Activated CD4-positive, alpha-beta memory T cell treated with anti-CD3 and anti-CD28 coated beads for 36 hours (primary cell): ENCODE measurements at places on chromosomes 13 and 19.

GRCh38 chr19:15714638-15715037 lies 13.2 kb upstream of the OR10H2 start:
- no peak for DNase-seq

DNA sequence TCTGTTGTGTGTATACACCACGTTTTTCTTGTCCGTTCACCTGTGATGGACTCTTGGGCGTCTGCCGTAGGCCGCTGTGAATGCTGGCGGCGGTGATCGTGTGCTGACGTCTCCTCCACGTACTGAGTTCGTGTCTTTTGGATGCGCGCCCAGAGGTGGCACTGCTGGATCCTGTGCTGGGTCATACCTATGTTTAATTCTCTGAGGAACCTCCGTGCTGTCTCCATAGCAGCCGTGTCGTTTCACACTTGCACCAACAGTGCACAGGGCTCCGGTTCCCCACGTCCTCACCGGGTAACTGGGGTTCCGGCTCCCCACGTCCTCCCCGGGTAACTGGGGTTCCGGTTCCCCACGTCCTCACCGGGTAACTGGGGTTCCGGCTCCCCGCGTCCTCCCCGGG lies 56.2 kb downstream of the ATP11A start:
- no peak for DNase-seq

DNA sequence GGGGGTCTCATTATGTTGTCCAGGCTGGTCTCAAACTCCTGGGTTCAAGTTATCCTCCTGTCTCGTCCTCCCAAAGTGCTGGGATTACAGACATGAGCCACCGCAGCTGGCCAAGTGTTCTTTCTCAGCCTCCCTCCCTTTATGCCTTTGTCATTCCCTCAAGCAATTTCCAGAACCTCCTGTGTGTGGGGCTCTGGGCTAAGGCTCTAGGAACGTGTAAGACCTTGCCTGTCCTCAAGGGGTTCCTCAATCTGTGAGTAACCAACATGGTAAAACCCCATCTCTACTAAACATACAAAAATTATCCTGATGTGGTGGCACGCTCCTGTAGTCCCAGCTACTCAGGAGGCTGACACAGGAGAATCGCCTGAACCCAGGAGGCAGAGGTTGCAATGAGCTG lies 15.5 kb upstream of the SPACA4 start:
- no peak for DNase-seq

DNA sequence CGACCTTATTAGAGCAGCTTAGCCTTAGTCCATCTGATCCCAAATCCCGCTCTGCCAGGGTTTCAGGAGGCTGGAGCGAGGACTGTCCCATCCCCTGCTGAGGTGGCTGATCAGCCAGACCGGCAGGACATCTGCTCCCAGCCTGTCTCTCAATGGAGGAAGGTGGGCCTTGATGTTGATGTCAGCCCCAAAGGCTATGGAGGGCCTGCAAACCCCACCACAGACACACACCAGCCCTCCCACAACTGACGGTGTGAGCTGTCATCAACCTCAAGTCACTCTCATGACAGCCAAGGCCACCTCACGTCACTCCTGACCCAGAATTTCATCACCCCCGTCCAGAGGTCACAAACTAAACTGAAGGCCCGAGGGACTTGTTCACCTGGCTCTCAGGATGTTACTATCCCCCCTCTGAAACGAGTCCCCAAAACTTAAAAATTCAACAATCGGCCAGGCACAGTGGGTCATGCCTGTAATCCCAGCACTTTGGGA lies 25.5 kb downstream of the RHPN2 start:
- DNase-seq = no peak

GRCh38 chr13:52744842-52745375 lies 5.3 kb upstream of the CNMD start:
- DNase-seq = no peak

GRCh38 chr19:5595129-5595528 lies 27.4 kb upstream of the TINCR start:
- no peak for DNase-seq

DNA sequence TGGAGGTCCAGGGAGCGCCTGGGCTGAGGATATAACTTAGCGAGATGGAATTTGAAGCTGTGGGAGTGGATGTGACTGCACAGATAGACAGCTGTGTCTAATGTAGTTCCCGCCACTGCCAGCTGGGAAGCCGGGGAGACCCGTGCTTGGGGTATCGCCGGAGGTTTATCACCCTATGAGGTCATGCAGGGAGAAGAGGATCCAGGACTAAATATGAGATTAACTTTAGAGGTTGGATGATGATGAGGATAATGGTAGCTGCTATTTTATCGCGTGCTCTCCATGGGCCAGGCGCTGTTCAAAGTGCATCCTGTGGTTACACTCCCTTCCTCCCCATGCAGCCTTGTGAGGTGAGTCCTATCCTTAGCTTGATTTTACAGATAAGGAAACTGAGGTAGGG lies 19.9 kb downstream of the SSC5D start:
- no peak for DNase-seq

GRCh38 chr13:57624565-57625435 lies 6.7 kb upstream of the PCDH17 start:
- no peak for DNase-seq

DNA sequence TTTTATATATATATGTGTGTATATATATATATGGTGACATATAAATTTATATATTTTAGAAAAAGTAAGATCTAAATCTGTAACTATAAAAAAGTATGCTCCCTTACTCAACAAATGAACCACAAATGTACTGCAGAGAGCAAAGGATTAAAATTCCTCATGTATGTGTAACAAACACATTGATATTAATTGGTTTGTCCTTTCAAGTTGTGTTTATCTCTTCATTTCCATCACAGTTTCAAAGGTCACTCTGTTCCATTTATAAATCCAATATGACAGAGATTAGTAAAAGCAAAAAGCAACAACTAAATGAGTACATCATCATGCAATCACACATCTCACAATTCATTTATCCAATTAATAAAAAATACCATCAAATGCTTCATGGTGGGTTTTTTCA lies 247.9 kb downstream of the DACH1 start:
- no peak for DNase-seq

DNA sequence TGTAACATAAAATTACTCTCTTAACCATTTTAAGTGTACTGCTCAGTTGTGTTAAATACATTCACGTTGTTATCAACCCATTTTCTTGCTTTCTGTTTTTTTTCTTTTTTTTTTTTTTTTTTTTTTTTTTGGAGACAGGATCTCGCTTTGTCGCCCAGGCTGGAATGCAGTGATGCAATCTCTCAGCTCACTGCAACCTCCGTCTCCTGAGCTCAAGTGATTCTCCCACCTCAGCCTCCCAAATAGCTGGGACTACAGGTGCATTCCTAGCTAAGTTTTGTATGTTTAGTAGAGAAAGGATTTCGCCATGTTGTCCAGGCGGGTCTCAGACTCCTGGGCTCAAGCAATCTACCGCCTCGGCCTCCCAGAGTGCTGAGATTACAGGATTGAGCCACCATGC lies 42.5 kb upstream of the C13orf42 start:
- DNase-seq = no peak

- no peak for DNase-seq
Measured at GRCh38 chr19:53294786-53295441, 27.4 kb upstream of the VN1R4 start.

- DNase-seq = no peak
Measured at GRCh38 chr13:73035660-73036059, 23.1 kb upstream of the KLF5 start.

- no peak for DNase-seq
Measured at GRCh38 chr13:23380534-23380933, 53.0 kb downstream of the SACS start.

GRCh38 chr19:39430675-39431593 lies 4.8 kb downstream of the RPS16 start:
- DNase-seq = peak; percentile 94

DNA sequence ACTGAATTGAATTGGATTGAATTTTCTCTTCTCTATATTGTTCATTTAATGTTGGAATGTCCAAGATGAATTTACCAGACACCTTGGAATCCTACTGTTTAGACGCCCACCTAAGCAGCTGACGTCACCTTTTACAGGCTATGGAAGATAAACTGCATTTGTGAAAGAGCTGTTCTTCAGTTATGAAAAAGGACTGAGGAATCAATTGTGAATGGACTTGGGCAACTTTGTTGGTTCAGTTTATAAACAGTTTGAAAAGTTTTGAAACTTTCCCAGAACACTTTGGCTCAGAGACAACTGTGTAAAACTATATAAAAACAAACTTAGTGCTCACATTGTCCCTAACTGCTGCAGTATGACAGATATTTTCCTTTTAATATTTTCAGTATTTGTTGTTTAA lies 590.8 kb upstream of the SPRY2 start:
- DNase-seq = no peak

- no peak for DNase-seq
Measured at GRCh38 chr19:58117841-58118575, 20.0 kb upstream of the ZSCAN18 start.

DNA sequence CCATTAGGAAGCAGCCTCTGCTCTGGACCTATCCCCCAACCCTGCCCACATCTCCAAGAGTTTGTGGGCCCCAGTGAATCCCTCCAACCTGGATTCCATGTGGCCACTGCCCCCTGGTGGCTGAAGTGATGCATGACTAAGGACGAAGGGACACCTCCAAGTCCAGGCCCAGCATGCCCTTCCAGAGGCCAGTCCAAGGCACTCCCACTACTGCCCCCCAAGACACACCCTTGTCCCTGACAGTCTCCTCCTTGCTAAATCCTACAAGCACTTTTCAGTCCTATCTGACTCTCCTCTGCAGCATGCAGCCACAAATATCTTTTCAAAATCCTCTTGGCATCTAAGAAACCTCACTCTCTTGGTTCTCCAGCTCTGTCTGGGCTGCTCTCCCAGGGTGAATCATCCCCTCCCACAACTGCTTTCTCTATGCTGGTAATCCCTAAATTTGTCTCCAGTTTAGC lies 33.0 kb downstream of the DEDD2 start:
- peak; percentile 83 for DNase-seq

- no peak for DNase-seq
Measured at GRCh38 chr19:39165857-39166256, 30.9 kb upstream of the NCCRP1 start.

DNA sequence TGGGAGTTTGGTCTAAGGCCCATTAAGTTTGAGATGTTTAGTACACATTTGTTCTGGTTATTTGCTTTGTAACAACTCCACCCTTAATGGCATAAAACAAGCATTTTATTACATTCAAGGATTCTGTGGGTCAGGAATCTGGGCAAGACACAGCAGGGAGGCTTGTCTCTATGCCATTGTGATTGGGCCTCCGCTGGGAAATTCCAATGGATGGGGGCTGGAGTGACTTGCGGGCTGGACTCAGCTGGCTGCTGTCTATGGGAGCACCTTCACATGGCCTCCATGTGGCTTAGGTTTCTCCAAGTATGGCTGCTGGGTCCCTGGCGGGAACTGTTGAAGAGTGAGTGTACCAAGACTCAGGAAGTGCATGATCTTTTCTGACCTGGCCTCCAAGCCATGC lies 159.0 kb downstream of the PAN3 start:
- no peak for DNase-seq

DNA sequence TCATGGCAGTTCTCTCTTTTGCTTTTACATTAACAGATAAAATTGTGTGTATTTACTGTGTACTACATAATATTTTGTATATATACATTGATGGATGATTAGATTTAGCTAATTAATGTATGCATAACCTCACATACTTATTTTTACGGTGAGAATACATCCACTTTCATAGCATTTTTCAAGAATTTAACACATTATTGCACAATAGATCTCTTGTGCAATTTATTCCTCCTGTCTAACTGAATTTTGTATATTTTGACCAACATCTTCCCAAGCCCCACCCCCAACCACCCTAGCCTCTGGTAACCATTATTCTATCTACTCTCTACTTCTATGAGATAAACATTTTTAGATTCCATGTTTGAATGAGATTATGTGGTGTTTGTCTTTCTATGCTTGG lies 194.7 kb downstream of the RBM26 start:
- DNase-seq = no peak

- no peak for DNase-seq
Measured at GRCh38 chr13:33958964-33959363, 141.0 kb downstream of the RFC3 start.

- DNase-seq = no peak
Measured at GRCh38 chr13:107421951-107422350, 793.4 kb downstream of the LIG4 start.

- no peak for DNase-seq
Measured at GRCh38 chr13:33445476-33445875, 159.9 kb upstream of the STARD13 start.

GRCh38 chr13:84933797-84934196 lies 865.4 kb downstream of the SLITRK6 start:
- no peak for DNase-seq

DNA sequence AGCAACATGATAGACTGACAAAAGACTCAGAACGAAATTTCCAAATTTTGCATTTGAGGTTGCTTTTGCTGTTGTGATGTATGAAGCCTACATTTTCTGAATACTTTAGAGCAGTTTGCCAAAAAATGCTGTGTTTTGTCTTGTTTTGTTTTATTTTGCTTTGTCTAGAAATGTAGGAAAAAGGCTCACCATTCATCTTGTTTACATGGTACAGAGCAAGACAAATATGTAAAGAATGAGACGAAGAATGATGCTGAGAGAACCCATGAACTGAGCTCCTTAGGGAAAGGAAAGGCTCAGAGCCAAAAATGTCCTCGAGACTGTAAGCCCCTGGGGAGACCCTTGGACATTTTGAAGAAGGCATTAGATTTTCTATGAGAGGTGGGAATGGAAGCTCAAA lies 6.8 kb upstream of the SPART start:
- no peak for DNase-seq

GRCh38 chr19:18785179-18786124 lies 5.7 kb downstream of the COMP start:
- peak; percentile 83 for DNase-seq

DNA sequence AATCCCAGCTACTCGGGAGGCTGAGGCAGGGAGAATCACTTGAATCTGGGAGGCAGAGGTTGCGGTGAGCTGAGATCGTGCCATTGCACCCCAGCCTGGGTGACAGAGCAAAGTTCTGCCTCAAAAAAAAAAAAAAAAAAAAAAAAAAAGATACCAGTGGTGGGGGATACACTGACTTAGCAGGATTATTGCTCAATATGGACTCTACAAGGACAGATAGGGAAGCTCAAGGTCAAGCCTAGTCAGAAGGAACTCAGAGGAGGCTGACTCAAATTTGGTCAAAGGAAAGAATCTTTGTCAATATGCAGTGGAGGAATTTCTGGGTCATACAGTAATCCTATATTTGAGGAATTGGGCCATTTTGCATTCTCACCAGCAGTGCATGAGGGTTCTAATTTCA lies 6.7 kb upstream of the DIAPH3 start:
- no peak for DNase-seq

- no peak for DNase-seq
Measured at GRCh38 chr13:112171570-112171965, 104.6 kb downstream of the SOX1 start.
